ENCODE measurements at places on chromosomes 7 and 10.

- H3K27ac ChIP-seq = no peak overlapping the region
- no peak for DNase-seq
- H3K36me3 ChIP-seq = no peaks in the 10 kb centered on the region
- H3K4me3 ChIP-seq = no peak overlapping the region
These were observed 780.3 kb downstream of the SUGCT start for GRCh38 chr7:40915071-40915470.

- no peaks in the 10 kb centered on the region for H3K36me3 ChIP-seq
- no peaks in the 10 kb centered on the region for H3K27me3 ChIP-seq
- no peak overlapping the region for H3K27ac ChIP-seq
These were observed 32.8 kb downstream of the HIPK2 start for GRCh38 chr7:139744768-139745677.

GRCh38 chr10:54124209-54124885, 676.7 kb downstream of the PCDH15 start:
- DNase-seq = no peak
- H3K27me3 ChIP-seq = no peaks in the 10 kb centered on the region
- H3K36me3 ChIP-seq = no peaks in the 10 kb centered on the region

DNA sequence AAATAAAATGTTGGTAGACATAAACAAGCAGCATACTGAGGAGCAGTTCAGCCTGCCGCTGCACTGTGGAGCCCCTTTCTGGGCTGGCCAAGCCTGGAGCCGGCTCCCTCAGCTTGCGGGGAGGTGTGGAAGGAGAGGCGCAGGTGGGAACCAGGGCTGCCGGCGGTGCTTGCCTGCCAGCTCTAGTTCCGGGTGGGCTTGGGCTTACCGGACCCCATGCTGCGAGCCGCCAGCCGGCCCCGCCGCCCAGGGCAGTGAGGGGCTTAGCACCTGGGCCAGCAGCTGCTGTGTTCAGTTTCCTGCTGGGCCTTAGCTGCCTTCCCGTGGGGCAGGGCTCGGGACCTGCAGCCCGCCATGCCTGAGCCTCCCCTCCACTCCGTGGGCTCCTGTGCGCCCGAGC, 672.9 kb upstream of the POM121L12 start:
- no peak overlapping the region for H3K4me3 ChIP-seq
- no peaks in the 10 kb centered on the region for H3K4me1 ChIP-seq
- DNase-seq = no peak
- peaks cover 4% of the 10 kb centered on the region for H3K27me3 ChIP-seq

- H3K4me3 ChIP-seq = no peak overlapping the region
- no peak overlapping the region for H3K27ac ChIP-seq
- DNase-seq = no peak
These were observed 74.8 kb downstream of the SVIL start for GRCh38 chr10:29559996-29560395.

- H3K4me3 ChIP-seq = no peak overlapping the region
- no peaks in the 10 kb centered on the region for H3K4me1 ChIP-seq
- no peaks in the 10 kb centered on the region for H3K27me3 ChIP-seq
- H3K36me3 ChIP-seq = peaks cover 6% of the 10 kb centered on the region
- no peak overlapping the region for H3K27ac ChIP-seq
These were observed 43.7 kb upstream of the FAM180A start for GRCh38 chr7:135792363-135792668.

- H3K27me3 ChIP-seq = peaks cover 11% of the 10 kb centered on the region
- peak overlapping the region; percentile 86 for H3K27ac ChIP-seq
- peak; percentile 13 for DNase-seq
- peaks cover 8% of the 10 kb centered on the region for H3K36me3 ChIP-seq
These were observed 1.3 kb downstream of the LCOR start for GRCh38 chr10:96833220-96834001.

DNA sequence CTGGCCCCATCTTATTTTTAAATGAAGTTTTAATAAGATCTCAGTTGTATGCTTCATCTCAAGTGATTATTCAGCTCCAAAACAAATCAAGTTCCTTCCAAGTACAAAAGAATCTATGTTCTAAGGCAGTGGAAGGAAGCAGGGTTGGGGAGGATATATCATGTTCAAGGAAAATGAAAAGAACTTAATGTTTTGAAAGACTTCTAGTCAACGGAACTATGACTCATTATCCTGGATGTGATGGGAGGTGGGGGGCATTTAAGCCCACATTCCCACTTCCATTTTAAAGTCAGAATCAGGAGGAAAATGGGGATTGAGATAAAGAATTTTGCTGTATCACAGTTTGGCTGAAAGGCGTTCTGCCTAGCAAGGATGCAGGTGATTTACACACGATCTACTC, 59.4 kb downstream of the FANK1 start:
- H3K27ac ChIP-seq = no peak overlapping the region
- no peak overlapping the region for H3K4me3 ChIP-seq
- peaks cover 13% of the 10 kb centered on the region for H3K36me3 ChIP-seq
- no peaks in the 10 kb centered on the region for H3K4me1 ChIP-seq

DNA sequence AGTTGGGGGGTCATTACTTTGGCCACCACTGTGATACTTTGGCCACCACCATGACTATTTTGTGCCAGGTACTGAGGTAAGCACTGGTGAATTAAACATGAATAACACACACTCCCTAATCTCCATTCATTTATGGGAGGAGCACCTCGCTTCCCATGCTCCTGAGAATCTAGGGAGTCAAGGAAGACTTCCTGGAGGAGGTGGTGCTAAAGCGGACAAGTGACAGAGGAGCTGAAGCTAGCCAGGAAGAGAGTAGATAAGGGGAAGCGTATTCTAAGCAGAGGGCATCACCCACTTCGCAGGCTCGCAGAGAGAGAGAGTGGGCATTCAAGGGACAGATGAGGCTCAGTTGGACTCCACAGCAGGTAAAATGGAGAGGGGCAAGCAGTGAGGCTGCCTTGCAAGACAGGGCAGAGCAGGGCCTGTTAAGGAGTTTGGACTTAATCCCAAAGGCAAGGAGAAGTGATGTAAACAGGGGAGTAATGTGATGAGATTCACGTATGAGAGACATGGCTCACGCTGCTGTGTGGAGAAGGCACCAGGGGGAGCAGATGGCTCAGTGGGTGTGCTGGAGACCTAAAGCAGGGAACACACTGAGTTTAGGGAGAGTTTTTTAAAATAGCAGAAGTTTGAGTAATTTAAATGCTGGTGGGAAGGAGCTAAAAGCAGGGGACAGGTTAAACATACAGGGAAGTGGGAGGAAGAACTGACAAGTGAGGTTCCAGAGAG, 21.3 kb upstream of the TMEM248 start:
- no peak overlapping the region for H3K27ac ChIP-seq

DNA sequence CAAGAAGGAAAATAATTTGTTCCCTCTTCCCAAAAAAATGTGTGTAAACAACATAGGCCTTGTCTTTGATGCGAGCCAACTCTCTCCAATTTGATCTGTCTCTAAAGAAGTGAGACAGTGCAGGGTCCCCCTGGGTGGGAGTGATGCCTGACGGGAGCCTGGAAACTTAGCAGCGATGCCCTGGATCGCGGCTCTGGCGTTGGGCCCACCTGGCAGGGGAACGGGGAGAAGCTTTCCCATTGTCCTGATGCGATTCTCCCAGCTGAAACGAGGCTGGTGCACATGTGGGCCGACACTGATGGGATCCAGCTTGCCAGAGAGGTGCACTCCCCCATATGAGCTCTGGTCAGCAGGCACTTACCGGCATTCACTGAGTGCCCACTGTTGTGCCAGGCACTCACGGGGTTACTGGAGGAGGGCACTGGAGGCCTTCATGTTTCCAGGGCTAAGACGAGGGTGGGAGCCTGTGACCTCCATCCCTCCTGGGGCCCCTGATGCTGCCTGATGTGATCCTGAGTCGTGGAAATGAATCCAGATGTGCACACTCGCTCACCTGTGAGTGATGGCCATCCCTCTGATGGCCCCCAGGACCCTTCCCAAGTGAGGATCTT, 132.8 kb downstream of the PTPN20 start:
- peaks cover 7% of the 10 kb centered on the region for H3K27me3 ChIP-seq
- H3K4me3 ChIP-seq = no peak overlapping the region
- DNase-seq = no peak
- no peaks in the 10 kb centered on the region for H3K36me3 ChIP-seq

DNA sequence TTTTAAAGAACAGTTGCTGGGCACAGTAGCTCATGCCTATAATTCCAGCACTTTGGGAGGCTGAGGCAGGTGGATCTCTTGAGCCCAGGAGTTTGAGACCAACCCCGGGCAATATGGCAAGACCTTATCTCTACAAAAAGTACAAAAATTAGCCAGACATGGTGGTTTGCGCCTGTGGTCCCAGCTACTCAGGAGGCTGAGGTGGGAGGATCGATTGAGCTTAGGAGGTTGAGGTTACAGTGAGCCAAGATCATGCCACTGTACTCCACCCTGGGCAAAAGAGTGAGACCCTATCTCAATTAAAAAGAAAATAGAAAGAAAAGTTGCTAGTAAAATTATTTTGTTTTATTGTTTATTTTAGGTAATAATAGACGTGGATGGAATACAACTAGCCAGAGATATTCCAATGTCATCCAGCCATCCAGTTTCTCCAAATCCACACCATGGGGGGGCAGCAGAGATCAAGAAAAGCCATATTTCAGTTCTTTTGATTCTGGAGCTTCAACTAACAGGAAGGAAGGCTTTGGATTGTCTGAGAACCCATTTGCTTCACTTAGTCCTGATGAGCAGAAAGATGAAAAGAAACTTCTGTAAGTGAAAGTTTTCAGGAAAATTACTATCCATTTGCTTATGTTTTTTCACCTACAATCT, 3.0 kb downstream of the NUP42 start:
- H3K4me1 ChIP-seq = peaks cover 20% of the 10 kb centered on the region
- peak; percentile 64 for DNase-seq
- H3K4me3 ChIP-seq = no peak overlapping the region
- no peak overlapping the region for H3K27ac ChIP-seq
- peaks cover 6% of the 10 kb centered on the region for H3K36me3 ChIP-seq
- no peaks in the 10 kb centered on the region for H3K27me3 ChIP-seq

DNA sequence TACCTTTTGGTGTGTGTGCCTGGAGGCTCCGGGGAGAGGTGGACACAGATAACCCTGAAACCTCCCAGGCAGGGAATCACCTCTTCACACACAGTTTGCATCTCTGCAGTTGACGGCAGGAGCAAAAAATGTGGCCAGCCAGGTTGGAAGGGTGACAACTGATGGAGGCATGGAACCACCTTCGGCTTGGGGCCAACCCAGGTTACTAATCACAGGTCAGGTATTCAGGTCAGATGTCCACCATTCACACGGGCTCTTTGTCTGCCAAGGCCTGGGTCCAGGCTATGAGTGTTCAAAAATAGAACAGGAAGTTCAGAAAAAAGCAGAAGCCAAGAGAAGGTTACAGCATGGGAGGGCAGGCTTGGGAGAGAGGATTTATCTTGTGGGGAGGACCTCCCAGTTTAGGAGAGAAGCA, 137.2 kb upstream of the EFCAB10 start:
- no peak for DNase-seq
- H3K4me1 ChIP-seq = peaks cover 6% of the 10 kb centered on the region
- no peaks in the 10 kb centered on the region for H3K27me3 ChIP-seq
- peaks cover 4% of the 10 kb centered on the region for H3K36me3 ChIP-seq
- H3K4me3 ChIP-seq = no peak overlapping the region

DNA sequence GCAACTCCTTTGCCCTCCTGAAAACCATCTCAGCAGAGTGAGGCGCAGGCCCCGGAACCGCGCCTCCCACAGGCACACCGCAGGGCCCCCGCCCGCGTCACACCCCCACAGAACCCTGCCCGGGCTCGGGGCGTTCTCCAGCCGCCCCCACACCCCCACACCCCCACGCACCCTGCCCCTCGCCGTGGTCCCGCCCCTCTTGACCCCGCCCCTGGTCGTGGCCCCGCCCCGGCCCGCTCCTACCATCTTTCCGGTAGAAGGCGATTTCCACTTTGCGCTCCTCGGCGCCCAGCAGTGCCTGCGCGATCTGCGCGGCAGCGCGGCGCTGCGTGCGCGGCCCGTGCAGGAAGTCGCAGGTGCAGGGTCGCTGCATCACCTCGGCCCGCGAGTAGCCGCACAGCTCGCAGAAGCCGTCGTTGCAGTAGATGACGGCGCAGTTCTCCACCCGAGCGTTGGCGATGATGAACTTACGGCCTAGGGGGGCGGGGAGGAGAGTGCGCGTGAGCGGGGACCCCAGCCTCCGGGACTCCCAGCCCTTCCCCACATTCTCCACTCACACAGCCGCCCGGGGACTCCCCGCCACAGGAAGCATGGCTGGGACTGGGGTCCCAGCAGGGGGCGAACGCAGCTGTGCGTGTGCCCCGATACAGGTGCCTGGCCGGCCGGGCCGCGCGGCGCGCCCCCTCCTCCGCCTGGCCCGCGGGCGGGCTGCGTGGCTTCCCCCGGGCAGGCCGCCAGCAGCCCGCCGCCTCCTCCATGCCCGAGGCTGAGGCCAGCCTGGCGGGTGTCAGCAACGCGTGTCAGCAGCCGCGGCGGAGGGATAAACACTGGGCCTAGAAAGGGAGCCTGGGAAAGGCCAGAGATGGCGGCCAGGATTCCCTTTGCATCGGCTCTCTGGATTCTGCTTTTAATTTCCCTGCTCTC, 3.4 kb downstream of the KCNH2 start:
- DNase-seq = peak; percentile 36
- H3K27ac ChIP-seq = no peak overlapping the region
- peaks cover 12% of the 10 kb centered on the region for H3K36me3 ChIP-seq
- H3K4me3 ChIP-seq = peak overlapping the region; percentile 47

- no peaks in the 10 kb centered on the region for H3K27me3 ChIP-seq
- H3K36me3 ChIP-seq = no peaks in the 10 kb centered on the region
- no peak for DNase-seq
- H3K4me1 ChIP-seq = peaks cover 11% of the 10 kb centered on the region
- H3K27ac ChIP-seq = peak overlapping the region; percentile 59
- no peak overlapping the region for H3K4me3 ChIP-seq
These were observed 220.0 kb upstream of the KCND2 start for GRCh38 chr7:120052884-120053382.

Measured in endothelial cell (in vitro differentiated cells).